ENCODE measurements at places on chromosomes 5 and 9.

GRCh38 chr9:92659601-92660000 is 10.3 kb downstream of the IPPK start:
- H3K27ac ChIP-seq = no peak overlapping the region
- DNase-seq = no peak
- no peak overlapping the region for H3K4me3 ChIP-seq
- H3K4me1 ChIP-seq = peaks cover 19% of the 10 kb centered on the region
- peaks cover 61% of the 10 kb centered on the region for H3K36me3 ChIP-seq

DNA sequence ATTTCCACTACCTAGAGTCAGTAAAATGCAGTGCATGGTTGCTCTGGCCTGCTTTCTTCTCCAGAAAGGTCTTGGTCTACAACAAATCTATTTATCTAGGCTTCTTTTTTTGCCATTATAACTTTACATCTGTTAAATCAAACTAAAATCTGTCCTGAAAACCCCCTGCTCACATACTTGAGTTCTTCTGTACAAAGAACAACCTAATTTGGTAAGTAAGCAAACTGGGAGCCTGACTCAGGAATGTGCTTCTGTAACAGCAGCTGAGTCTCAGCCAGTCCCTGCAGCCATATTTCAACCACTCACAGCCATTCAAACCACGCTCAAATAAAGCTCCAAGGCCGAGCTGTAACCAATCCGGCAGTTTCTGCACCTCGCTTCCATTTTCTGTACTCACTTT is 95.8 kb downstream of the PLPP1 start:
- peaks cover 66% of the 10 kb centered on the region for H3K4me1 ChIP-seq
- peaks cover 39% of the 10 kb centered on the region for H3K36me3 ChIP-seq
- peak overlapping the region; percentile 84 for H3K27ac ChIP-seq
- no peak for DNase-seq
- H3K4me3 ChIP-seq = no peak overlapping the region

DNA sequence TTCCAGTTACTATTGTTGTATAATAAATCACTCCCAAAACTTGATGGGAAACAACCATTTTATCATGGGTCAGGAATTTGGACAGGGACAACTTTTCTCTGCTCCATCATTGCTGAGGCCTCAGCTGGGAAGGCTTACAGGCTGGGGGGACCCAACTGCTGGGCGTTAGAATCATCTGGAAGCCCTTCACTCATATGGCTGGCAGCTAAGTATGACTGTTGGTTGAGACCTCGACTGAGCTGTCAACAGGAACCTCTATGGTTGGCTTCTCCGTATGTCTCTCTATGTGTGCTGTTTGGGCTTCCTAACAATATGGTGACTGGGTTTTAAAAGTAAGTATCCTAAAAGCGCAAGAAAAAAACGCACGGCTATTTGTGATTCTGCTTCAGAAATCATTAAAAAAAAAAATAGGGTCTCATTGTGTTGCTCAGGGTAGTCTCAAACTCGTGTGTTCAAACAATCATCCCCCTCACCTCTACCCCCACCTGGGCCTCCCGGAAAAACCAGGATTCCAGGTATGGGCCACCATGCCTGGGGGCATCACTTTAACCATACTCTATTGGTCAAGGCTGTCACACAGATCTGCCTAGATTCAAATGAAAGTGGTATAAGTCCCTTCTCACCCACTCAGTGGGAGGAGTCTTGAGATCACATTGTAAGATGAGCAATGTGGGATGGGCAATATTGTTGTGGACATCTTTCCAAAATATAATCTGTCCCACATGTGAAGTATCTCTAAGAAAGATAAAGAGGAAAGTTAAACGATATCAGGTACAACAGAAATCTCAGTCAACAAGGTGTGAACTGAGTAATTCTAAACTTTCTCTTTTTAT is 15.2 kb downstream of the FNBP1 start:
- H3K27me3 ChIP-seq = no peaks in the 10 kb centered on the region
- no peak overlapping the region for H3K27ac ChIP-seq
- no peak overlapping the region for H3K4me3 ChIP-seq
- H3K36me3 ChIP-seq = no peaks in the 10 kb centered on the region

DNA sequence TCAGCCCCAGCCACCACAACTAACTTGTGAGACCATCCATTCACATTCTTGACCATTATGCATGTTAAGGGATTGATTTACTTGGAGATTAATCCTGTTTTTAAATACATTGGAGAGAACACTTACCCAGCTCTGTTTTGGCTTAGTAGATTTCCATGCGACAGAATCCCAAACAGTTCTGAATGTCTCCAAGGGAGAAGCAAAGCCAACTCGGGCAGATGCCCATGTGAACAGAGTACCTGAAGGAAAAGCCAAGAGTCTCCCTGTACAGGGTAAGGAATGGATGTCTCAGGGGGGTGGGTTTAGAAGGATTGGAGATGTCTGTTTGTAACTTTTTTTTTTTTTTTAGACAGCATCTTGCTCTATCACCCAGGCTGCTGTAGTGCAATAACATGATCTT is 61.0 kb downstream of the GRAMD2B start:
- no peak overlapping the region for H3K4me3 ChIP-seq
- peaks cover 100% of the 10 kb centered on the region for H3K36me3 ChIP-seq
- H3K27ac ChIP-seq = no peak overlapping the region
- no peak for DNase-seq
- peaks cover 5% of the 10 kb centered on the region for H3K4me1 ChIP-seq

DNA sequence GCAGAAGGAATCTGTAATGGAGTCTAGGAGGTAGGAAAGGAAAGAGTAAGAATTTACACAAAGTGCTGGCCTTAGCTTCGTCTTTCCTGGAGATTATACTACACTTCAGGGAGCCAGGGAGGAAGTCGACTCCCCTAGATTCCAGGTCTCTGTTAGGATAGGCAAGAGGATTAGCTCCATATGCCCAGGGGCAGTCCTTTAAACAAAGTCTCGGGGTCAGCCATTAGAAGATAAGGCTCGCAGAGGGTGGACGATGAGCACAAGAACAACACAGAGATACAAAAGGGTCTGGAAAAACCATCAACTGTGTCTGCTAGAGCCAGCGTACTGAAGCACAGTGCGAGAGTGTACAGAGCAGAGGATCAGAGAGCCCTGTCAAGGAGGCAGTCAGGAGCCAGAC is 344.7 kb upstream of the TNC start:
- DNase-seq = no peak
- no peak overlapping the region for H3K4me3 ChIP-seq
- H3K36me3 ChIP-seq = no peaks in the 10 kb centered on the region
- H3K27me3 ChIP-seq = no peaks in the 10 kb centered on the region

DNA sequence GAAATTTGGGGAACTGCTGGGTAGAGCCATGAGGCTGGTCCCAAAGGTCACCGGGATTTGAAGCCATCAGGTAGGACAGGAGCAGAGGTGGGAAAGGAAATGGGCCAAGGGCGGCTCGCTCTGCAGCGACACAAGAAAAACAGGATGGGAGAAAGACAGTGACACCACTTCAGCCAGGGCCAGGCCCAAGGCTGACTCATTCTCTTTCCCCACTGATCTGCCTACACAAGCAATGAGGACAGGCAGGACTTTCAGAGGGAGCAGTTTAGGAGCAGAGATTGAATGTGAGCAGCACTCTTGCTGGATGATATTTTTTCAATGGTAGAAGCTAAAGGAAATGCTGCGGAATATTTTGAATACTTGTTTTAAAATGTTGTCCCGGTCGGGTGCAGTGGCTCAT is 3.5 kb downstream of the RUFY1 start:
- peaks cover 34% of the 10 kb centered on the region for H3K4me1 ChIP-seq
- no peak overlapping the region for H3K4me3 ChIP-seq
- H3K27me3 ChIP-seq = no peaks in the 10 kb centered on the region

DNA sequence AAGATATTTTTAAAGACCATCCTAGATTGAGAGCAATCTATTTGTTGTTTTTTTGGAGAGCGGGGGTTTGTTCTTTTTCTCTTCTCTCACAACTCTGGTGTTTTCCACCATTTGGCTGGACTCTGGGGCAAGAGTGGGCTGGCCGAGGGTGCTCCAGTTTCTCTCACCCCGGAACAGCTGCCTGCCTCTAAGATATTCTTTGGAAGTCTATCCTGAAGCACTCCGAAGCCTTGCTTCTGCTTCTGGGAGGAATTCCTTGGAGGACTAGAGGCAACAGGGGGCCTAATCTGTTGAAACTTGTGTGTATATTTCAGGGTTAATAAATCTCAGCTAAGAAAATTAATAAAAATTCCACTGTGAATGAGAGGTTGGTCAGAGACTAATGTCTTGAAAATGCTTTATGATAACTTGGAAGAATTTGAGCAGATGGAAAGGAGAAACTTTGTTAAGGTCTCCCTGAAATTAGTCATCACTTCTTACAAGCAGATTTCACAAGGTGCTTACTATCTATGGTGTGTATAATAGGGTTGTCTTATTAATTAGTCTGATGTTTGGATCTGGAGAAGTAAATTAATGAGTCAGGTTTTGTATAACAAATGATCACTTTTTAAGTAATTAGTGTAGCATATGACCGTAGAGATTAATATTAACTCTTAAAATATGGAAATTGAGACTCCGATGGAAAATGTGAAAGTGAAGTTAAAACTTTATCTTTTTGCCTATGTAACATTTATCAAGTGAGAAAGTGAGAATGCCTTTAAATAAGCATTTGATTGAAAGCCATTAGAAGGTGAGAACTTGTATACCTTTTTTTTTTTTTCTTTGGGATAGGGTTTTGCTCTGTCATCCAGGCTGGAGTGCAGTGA is 4.0 kb downstream of the MAN2A1 start:
- H3K4me3 ChIP-seq = peak overlapping the region; percentile 7
- no peaks in the 10 kb centered on the region for H3K27me3 ChIP-seq
- H3K4me1 ChIP-seq = peaks cover 62% of the 10 kb centered on the region
- no peak overlapping the region for H3K27ac ChIP-seq

Data from heart right ventricle (tissue), 16 donors.